Activated CD4-positive, alpha-beta T cell treated with anti-CD3 and anti-CD28 coated beads, Interleukin-2, amount 50 U/mL, for 16 hours (primary cell): ENCODE measurements at places on chromosomes 13 and 19.

- DNase-seq, result peak; percentile 34
These were observed 1.9 kb downstream of the FKBP8 start for GRCh38 chr19:18541258-18541991.

GRCh38 chr13:94414708-94415107 is 64.8 kb downstream of the DCT start:
- DNase-seq, result no peak

GRCh38 chr19:31960474-31960873 is 384.9 kb upstream of the ZNF507 start:
- no peak for DNase-seq

DNA sequence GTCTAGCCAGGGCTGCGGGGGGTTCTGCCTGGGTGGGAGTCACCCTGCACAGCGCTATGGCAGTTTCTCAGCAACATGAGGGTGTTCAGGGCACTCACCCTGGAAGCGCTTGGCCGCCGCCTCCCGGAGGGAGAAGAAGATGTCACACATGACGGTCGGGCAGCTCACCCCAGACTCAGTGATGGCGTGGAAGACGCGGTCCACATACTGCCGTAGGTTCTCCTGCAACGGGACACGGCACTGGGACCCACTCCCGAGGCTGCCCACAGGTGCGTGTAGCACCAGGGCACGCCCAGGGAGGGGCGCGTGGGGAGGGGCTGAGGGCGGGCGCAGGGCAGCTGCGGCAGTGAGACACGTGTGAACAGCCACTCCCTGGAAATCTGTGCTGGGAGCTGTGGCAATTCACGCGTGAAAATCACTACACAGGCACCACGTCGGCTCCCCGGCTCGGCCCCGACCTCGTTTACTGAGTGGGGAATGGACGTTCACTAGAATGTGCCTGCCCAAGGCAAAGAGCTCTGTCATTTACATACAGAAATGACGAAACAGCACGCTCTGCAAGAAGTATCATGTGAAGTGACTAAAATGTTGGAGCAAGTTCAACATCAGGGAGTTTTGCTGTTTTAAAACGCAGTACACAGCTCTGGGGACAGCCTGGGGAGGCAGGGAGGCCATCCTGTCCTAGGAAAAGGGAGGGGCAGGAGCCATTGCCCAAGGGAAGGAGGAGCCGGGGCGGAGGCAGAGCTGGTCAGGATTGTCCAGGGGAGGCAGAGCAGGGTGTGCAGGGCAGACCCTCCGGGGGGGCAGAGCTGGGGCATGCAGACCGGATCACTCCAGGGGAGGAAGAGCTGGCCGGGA is 41.5 kb upstream of the C13orf46 start:
- DNase-seq, result no peak

GRCh38 chr13:60679928-60680694 is 283.1 kb downstream of the TDRD3 start:
- no peak for DNase-seq

GRCh38 chr19:32537580-32537979 is 43.4 kb upstream of the PDCD5 start:
- DNase-seq, result no peak

DNA sequence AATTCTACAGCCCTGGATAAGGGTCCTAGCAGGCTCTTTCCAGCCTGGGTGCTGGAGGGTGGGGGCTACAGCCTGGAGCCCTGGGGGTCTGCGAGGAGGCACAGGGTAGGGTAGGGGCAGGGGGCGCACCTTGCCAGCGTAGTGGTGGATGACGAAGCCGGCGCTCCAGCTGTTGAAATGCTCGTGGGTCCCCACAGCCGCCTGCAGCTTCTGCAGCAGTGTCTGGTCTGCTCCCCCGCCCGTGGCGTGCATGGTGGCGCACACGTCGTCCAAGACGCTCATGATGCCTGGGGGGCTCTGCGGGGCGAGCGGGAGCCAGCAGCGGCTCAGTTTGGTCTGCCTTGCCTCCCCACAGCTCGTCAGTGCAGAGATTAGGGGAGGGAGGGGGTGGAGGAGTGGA is 30.2 kb upstream of the ZNF414 start:
- no peak for DNase-seq

- DNase-seq, result no peak
These were observed 39.7 kb upstream of the SACS start for GRCh38 chr13:23473221-23473620.

DNA sequence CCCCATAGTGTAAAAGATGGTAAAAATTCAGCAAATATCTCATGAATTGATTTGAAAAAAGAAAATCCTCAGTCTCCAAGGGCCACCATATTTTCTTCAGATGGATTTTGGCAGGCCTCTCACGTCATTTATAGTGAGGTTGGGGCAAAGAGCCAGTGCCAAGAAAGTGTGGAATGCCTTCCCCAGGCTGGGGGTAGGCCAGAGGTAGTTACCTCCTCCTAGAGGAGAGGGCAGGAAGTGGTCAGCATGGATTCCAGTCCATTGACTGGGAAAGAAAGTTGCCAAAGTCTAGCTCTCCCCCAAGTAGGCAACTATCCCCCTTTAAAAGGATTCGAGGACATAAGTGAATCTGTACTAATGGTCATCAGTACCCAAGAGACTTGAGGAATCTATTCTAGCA is 68.4 kb upstream of the KCTD4 start:
- DNase-seq, result no peak

- DNase-seq, result no peak
These were observed 311.6 kb downstream of the KCNRG start for GRCh38 chr13:50326811-50327210.

DNA sequence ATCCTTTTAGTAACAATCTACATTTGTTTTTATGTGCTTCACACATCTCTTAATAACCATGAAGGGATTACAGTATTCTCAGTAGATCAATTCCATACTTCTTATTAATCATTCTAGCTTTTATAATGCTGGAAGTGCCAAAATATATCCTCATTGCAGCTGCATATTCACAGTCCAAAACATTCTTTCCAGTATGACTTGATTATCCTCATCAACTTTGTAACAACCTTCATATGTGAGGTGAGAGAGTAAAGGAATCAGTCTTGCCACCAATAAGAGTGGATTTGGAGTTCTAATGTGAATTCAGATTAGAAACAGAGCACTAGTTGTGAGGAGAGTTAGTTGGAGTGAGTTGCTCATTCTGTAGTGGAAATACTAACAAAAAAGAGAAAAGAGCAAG is 208.0 kb upstream of the SPRY2 start:
- no peak for DNase-seq

- DNase-seq, result no peak
These were observed 1000.6 kb downstream of the OLFM4 start for GRCh38 chr13:54029226-54029625.

DNA sequence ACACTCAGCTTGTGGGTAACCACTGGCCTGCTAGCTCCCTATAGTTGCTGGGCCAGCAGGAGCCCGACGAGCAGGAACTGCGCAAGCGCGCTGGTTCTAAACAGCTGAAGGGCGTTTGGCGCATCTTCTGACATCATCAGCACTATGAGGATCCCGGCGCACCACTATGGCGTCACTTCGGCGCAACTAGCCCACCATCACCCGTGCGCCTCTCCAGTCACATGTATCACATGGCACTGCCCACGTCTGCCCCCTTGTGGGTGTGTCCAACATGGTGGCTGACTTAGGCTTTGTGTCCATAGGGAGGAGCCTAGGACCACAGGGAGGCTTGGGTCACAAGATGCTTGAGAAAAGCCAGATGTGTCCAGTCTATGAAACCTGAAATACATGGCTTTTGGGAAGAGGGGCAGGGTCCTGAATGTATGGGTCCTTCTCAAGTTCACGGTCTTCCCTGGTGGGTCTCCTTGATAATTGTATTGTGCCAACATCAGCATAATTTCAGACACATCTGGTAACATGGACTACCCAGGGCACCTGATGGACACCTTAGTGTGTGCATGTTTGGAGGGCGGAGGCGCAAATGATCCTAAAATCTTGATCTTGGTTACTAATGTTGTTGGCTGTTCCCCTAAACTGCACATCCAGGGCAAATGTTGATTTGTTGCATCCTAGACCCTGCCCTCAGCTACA is 18.0 kb downstream of the KLK4 start:
- no peak for DNase-seq

DNA sequence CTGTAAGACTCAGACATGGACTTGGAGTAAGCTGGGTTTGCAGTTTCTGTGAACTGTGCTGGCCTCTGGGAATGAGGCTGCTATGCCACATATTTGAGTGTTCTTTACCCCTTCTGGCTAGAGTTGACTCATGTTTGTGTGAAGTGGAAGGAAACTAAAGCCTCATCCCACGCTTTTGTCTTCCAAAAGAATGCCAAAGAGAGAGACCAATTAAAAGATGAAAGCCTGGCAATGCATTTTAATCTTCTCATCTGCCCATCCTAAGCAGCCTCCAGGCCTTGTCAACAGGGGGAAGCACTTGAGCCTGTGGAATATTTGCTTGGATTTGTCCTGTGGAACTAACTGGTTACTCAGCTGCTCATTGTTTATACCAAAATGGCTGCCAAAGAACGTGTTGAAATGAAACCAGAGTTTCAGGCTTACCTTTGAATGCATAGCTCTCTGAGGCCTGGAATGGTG is 49.1 kb downstream of the LMO7 start:
- DNase-seq, result peak; percentile 36

DNA sequence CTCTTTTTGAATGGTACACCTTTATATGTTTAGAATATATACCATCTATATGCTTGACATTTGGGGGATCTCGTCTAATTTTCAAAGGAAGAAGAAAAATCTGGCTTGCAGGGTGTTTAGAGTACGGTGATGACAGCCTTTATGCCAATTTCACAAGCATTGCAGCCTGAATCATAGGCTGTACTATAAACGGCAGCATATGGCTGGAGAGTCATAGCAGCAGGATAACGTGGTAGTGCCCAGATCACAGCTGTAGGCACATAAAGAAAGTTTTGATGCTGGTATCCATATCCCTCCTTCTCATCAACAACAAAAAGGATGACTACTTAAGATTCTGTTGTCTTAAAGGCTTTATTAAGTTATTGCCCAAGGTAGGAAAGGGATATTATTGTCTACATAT is 253.0 kb downstream of the PCDH9 start:
- DNase-seq, result no peak

DNA sequence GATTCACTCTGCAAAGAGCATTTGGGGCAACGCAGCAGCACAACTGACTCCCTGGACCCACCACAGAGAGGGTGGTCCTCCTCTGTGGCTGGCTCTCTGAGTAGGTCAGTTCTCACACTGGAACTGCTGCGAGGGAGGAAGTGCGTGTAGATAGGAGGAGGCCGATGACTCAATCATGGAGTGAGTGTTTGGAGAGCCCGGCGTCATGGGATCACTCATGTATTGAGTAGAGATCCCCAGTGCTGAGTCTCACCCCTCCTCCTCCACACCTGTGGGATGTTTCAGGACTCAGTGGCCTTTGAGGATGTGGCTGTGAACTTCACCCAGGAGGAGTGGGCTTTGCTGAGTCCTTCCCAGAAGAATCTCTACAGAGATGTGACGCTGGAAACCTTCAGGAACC is 8.9 kb downstream of the ZNF101 start:
- no peak for DNase-seq

DNA sequence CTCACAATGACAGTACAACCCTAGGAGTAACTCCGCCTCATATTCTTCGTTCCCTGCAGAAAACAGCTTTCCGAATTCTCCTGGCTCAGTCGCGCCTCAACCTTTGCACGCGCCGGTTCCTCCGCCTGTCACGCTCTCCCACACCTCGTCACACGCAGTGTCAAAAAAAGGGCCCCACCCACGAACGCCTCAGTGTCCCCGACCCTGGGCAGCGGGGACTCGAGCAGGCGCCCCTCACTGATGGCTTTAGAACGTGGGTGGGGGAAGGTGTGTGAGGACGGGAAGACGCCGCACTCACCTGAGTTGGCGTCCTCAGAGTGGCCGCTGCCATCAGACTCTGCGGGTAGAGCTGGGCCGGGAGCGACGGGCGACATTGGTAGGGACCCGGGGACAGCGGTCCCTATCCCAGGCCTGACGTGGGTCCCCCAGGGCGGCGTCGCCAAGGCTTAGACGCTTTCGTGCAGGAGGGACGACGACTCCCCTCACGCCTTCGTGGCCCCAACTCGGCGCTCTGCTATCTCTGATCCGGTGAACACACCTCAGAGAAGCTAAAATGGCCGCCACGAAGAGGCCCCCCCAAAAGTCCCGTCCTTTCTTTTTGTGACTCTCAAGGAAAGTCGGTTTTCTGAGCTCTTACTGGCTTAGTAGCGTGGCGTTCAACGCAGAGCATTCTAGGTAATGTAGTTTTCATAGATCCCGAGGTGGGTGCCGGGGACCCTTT is at the start of gene ZNF154:
ZNF154 (minus strand) TSS at position 564 of the 721 bp plus-strand sequence; CDS start at position 331, 233 bp downstream.
- peak; percentile 17 for DNase-seq

DNA sequence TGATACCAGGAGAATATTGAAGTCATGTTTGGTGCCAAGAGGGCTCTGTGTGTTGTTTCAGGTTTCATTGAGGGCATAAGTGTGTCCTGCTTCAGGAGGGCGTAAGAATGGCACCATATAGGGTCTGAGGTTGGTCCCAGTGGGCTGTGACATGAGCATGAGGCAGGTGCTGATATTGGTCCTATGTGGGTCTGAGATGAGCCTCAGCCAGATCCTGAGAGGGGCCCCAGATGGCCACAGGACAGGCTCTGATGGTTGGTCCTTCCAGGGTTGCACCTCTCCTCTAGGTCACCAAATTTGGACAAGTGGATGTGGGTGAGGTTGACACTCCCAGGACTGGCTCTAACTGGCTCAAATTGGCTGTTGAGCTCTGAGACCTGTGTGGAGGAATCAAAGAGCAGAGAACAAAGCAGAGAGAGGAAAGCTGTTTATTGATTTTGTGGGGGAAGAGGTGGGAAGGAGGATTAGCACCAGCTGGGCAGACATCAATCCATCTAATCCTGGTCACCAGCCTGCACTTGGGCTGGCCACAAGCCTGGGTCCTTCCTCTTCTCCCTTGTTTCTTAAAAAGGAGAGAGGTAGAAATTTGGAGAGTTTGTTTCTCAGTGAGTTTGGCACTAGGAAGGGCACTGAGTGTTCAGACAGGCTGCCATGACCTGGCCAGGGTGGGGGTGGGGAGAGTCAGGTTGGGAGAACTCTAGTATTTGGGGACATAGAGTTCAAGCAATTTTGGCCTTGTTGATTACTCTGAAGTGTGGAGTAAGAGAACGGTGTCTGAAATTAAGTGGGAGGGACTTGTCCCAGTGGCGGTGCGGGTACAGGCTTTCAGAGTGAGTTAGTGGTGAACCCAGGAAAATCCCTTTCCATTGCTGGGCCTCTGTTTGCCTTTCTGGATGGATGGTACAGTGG is 38.7 kb downstream of the CYP2B6 start:
- DNase-seq, result no peak

GRCh38 chr13:99929866-99930265 is 41.7 kb downstream of the ZIC5 start:
- no peak for DNase-seq

DNA sequence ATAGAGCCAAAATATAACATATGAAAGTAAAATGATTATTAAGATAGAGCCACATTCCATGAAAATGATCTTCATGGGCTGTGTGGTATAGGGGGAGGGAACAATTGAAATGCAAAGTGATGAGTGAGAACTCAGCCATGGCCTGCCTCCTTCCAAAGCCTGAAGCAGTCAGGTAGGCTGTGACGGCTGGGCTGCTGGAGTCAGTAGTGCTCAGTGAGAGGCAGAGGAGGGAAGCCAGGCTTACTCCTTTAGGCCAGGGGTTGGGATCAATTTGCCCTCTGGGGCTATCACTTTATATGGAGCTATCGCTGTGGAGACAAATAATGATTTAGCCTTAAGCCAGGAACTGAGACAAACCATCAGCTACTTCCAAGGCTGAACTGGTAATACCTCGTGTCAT is 654.9 kb downstream of the FGF9 start:
- no peak for DNase-seq
